ENCODE measurements at places on chromosomes 6 and 20. TPM values are rescaled to one million over a fixed set of nuclear protein-coding genes. Genes with fewer than 3 reads are reported as not detected.
A peak's percentile ranks its signal among the peaks of the same experiment; 100 is the strongest.

DNA sequence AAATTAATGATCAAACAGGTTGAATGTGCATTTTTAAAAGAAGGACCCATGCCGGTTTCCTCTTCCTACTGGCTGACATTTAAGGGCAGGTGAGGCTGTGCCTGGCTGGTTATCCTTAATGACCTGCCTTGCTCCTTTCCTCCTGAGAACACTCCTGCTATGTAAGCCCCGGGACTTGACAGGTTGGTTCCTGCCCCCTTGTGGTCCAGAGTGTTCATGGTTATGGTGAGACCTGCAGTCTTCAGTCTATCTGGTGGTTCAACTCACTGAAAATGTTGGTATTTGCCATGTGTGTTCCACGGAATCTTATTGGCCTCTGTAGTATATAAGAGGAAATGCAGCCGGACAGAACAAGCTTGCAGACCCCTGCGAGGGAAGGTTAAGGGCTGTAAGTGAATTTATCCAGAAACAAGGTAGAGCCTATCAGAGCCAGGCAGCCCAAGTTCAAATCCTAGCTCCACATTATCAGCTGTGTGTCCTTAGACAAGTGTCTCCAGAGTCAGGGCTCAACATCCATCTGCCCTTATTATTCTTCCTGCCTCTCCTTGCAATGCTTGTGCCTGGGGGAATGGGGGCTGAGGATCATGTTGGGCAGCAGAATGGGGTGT is 5.2 kb upstream of the BPIFA3 start:
- peak; percentile 69 for DNase-seq

DNA sequence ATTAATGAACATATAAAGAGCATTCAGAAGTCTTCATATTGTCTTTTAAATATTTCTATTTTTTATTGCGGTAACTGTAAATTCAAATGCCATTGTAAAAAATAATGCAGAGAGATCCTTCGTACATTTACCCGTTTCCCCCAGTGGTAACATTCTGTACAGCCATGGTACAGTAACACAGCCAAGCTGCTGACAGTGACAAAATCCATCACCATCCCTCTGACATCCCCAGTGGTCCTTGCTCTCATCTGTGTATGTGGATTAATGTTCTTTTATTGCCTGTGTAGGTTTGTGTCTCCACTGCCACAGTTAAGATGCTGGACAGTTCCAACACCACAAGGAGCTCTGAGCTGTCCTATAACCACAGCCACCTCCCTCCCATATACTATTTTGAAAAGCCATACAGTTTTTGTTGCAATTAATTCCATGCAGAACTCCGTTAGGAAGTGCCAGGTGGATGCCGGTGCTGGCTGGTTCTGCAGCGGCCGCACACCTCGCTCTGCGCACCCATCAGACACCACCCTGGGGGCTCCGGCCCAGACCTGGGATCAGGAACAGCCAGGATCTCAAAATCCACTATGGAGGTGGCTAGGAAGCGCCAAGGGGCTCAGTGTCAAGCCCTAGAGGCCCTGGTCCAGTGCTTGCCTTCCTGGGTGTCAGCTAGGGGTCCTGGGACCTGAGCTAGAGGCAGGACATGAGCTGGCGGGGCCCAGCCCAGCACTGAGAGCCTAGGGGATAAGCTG is 93.1 kb upstream of the PMEPA1 start:
- DNase-seq = no peak

GRCh38 chr20:32574296-32575226 is 10.6 kb downstream of the NOL4L start:
- no peak for DNase-seq

- no peak for DNase-seq
Measured at GRCh38 chr6:30985490-30985889, 2.0 kb downstream of the MUC21 start.

- no peak for DNase-seq
Measured at GRCh38 chr6:90722648-90723047, 135.8 kb upstream of the MAP3K7 start.

- no peak for DNase-seq
Measured at GRCh38 chr6:107344383-107344782, 115.0 kb downstream of the PDSS2 start.

- DNase-seq = no peak
Measured at GRCh38 chr20:62362590-62362940, 4.5 kb downstream of the LAMA5 start.

DNA sequence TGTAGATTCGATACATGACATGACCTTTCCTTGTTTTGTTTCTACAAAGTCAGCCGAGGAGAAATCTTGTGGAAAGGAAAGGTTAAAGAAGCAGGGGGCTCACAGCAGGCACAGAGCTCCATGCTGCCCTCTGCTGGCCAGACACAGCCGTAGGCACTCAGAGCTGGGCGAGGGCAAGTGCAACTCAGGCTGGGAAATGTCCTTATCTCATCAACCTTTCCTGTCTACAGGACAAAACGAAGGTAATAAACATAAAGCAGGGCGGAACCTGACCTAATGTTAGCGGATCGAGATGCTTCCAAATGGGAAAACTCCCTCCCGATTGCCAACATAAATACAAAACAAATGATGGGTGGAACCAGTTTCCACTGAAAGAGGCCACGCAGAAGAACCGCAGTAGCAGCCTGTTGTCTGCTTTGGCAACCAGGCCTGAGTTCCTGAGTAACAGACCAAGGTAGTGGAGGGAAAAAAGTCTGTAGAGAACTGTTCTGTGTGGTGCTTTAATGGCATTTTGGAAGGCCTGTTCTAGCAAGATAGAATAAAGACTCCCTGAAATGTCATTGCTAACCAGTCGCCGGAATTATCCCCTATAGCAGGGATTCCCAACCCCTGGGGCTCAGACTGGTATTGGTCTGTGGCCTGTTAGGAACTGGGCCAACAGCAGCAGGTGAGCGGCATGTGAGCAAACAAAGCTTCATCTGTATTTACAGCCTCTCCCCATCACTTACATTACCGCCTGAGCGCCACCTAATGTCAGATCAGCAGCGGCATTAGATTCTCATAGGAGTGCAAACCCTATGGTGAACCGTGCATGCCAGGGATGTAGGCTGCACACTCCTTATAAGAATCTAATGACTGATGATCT is 85.2 kb downstream of the MBOAT1 start:
- peak; percentile 74 for DNase-seq

- DNase-seq = no peak
Measured at GRCh38 chr6:134805168-134805567, 144.7 kb downstream of the ALDH8A1 start.

DNA sequence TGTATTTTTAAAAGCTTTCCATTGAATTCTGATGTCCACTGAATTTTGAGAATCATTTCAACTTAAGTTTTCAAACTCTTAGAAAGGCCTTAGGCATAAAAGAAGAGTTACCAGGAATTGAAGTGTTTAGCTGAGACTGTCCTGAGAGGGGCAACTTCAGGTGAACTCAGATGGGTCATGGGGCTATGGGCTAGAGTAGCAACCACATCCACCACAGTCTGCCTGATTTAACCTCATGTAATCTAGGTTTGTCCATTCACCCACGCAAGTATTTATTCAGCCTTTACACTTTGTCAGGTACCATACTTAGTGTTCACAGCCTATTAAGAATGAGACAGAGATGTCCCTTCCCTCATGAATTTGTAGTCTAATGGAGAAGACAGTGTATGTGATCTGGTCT is 501.0 kb downstream of the KIF16B start:
- DNase-seq = no peak

GRCh38 chr6:26026833-26027490 is 60.3 kb upstream of the HFE start:
- DNase-seq = peak; percentile 93

GRCh38 chr20:44542890-44543289 is 21.0 kb upstream of the SERINC3 start:
- no peak for DNase-seq

GRCh38 chr6:149872233-149872632 is 8.1 kb upstream of the LRP11 start:
- no peak for DNase-seq

DNA sequence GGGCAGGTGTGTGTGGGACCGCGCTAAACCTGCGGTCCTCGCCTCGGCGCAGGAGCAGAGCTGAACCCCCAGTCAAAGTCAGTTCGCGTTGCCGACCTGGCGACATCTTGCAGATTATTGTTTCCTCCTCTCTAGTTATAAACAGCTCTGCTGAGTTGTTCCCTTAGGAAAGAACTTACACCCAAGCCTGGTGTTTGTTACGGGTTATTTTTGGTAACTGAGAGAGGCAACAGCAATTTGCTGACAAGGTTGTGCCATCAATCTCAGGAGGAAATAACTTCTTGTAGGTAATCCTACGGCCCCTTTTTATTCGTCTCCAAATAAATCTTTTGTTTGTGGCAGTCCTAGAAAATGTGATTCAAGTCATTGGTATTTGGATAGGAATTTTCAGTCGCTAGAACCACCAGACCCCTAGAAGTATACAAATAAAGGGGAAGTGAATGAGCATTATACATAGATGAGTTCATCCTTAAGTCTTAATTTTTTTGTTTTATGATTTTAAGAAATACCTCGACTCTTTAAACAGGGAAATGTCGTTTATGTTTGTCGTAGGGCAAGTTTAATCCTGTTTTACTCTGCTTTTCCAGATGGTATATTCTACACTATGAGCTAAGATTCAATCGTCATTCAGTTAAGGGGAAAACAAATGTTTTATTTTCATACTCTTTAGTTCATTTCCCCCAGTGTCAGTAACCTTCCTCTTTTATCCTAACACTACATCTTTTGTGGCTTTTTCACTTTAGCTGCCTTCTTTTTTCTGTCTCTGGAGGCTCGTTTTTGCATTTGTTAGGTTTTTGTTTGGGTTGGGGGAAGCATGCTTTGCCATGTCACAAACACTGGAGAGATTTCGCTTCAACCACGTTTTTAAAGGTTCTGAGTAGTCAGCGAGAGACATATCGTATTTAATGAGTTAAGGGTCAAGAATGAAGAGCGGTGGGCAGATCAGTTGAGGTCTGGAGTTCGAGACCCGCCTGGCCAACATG is 1.2 kb downstream of the PM20D2 start:
- DNase-seq = peak; percentile 49

- no peak for DNase-seq
Measured at GRCh38 chr6:24974182-24975171, 38.7 kb upstream of the RIPOR2 start.

- peak; percentile 69 for DNase-seq
Measured at GRCh38 chr6:31402324-31403282, 792 bp upstream of the MICA start.

DNA sequence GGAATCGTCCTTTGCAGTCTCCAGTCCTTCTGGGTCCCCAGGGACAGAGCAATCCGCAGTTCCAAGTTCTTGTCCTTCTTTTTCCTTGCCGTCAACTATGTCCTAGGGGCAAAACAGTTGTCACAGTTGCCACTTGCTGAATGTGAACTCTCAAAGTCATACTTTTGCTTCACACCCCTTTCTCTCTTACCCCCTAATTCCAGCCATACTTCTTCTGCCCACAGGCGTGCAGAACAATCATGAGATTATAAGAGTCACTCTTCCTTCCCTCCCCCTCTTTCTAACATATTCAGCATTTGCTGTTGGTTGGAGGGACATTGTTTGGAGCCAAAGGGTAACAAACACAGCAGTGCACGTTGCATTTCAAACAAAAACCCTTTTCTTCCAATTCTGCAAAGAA is 74.4 kb downstream of the BCAS1 start:
- no peak for DNase-seq

DNA sequence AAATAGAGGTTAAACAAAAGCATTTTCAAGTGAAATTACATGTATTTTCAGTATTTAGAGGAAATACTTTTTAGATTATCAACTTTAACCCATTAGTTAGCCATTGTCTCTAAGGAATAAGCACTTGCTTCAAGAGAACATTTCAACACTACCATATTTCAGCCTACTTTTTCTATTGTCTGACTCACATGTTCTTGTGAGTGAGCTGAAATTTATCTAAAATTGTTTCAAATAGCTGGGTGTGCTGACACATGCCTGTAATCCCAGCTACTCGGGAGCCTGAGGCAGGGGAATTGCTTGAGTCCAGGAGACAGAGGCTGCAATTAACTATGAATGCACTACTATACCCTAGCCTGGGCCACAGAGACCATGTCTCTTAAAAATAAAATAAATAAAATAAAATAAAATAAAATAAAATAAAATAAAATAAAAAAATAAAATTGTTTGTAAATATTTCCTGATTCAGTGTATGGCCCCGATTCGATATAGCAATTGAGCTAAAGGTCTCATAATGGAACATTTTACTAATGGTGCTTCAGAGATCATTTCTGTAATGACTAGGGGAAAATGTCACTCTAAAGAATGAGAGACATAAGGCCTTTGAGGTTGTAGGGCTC is 324.6 kb upstream of the PLCB4 start:
- no peak for DNase-seq

DNA sequence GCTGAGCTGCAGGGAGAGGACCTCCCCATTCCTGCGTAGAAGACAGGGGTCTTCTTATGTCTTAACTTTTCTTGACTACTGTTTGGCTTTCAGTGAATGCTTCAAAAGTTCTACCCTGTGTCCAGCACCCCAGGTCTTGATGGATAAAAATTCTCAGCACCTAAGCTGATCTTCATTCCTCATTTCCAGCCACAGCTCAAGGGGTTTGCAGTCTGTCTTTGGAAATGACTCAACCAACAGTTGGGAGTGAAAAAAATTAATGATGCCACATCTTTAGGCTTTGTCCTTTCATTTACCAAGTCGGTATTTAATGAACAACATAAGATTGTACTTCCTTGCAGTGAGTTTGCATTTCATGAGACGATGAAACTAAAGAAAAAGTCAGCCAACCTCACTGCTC is 40.3 kb downstream of the PRDM1 start:
- DNase-seq = no peak

DNA sequence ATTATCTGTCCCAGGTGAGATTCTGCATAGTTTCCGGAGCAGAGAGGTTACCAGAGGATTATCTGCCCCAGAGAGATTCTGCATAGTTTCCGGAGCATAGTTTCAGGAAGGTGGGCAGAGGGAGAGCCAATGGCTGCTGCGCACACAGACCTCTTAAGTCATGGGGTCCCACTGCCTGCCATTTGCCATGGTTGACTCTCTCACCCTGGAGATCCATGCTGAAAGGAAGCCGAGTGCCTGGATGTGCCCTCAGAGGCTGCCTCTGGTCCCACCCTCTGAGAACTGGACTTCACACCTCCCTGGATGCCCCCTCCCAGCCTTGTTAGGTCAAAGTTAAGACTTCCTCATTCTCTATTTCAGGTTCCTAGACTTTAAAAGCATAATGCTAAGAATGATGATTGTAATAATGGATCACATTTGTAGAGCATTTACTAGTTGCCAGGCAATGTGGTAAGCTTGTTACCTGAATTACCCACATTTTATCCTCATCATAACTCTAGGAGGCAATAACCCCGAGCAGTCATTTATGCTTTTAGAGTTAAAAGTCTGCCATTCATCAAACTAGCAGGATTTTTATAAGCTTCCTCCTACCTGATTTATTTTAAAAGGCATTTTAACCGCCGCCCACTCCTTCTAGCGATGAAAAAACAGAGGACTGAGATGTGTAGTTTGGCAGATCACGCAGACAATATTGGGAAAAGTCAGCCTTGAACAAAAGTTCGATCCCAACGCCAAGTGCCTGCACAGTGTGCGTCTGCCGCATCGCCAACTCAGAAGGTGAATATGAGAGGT is 11.9 kb downstream of the SERPINB9 start:
- DNase-seq = no peak

The SCUBE3 gene
- total RNA-seq = 0.05 TPM

The TASP1 gene
- 9.9 TPM for total RNA-seq

The FKBP5 gene
- total RNA-seq = 13.0 TPM

The CST3 gene
- total RNA-seq = 354 TPM

The MMP24 gene
- 2.9 TPM for total RNA-seq

The WFDC12 gene
- total RNA-seq = not detected

The MDFI gene
- 1.3 TPM for total RNA-seq

The ECT2L gene
- total RNA-seq = not detected

The INSM1 gene
- 1.6 TPM for total RNA-seq

The FGD2 gene
- total RNA-seq = 2.5 TPM

The GJA10 gene
- not detected for total RNA-seq

All from pancreas (tissue), 10 donors.